Activated CD4-positive, alpha-beta memory T cell treated with anti-CD3 and anti-CD28 coated beads for 36 hours (primary cell): ENCODE measurements at places on chromosomes 12 and 14. TPM values are rescaled to one million over a fixed set of nuclear protein-coding genes. Genes with fewer than 3 reads are reported as not detected.

DNA sequence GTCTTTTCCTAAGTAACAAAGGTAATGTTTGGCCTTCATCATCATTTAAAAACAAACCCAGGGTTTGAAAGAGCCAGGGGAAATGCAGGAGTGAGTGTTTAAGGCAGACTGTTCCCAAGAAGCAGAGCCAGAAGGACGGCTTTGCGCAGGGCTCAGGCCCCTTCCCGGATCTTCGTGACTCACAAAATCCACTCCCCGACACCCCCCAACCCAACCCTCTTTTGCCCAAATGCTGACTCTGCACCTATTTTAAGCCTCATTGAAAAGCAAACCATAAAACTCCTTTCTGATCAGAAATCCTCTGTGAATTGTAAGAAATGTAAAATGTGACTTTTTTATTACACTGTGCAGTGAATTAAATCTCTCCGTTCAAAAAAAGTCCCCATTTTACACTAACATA lies 67.5 kb downstream of the SETD3 start:
- no peak for DNase-seq

DNA sequence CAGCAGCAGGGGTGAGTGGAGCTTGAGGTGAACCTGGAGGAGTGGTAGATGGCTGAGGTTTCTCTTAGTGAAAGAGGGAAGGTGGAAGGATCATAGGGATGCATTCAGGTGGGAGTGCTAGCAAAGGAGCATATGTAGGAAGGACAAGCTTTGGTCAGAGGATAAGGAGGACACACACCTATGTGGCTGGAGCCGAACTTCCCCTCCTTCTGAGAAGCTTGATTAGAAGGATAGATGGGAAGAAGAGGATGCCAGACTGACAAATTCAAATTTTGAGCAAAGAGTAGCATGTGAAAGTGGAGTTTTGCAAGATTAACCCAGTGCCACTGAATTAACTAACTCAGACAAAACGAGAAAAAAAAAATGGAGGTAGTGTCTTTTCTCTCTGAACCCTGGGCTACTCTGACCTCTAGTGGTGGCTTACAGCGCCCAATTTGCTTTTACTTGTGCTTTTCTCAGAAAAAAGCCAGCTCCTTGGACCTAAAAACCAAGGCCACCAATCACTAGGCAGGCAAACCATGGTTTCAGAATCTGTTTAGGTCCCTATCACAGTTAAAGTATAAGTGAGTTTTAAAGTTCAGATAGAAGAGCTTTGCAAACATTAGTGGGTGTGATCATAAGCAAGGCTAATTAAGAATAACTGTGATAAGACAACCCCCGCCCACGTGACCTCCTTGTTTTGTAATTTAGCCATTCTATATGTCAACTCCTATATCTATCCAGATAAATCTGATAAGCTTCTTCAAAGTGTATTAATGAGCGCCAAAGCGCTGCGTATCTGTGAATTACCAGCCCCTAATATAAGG lies 15.5 kb downstream of the EMP1 start:
- peak; percentile 81 for DNase-seq

The KRT79 gene
- total RNA-seq = not detected

The PPP2R5E gene
- total RNA-seq = 37.8 TPM

GRCh38 chr12:52926596-52927234 lies 21.8 kb upstream of the KRT8 start:
- no peak for DNase-seq

The PPP1R36 gene
- 0.19 TPM for total RNA-seq
